Stimulated activated CD8-positive, alpha-beta memory T cell treated with anti-CD3 and anti-CD28 coated beads, Interleukin-7, amount 100 ng/mL, for 4 hours (primary cell): ENCODE measurements at places on chromosomes 12 and 14.

DNA sequence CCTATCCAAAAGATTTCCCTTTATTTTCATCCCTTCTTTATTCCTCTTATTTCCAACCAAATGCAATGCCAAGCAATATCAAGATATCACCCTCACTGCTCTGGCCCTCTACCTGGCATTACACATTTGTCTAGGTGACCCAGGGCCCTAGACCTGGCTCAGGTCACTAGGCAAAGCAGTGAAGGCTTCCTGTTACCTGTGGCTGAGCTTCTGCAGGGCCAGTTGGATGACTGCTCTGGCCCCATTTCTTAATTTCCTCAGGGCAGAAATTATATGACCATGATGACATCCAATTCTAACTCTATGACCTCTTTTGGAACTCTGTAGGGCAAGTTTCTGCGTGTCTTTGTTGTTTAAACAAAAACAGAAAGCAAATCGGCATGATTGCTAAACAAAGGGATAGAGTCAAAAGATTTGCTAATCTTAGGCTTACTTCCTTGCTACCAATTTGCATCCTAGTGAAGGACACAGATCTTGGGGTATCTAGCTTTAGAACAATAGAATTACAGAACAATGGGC, 7.4 kb upstream of the CCDC198 start:
- DNase-seq = no peak

DNA sequence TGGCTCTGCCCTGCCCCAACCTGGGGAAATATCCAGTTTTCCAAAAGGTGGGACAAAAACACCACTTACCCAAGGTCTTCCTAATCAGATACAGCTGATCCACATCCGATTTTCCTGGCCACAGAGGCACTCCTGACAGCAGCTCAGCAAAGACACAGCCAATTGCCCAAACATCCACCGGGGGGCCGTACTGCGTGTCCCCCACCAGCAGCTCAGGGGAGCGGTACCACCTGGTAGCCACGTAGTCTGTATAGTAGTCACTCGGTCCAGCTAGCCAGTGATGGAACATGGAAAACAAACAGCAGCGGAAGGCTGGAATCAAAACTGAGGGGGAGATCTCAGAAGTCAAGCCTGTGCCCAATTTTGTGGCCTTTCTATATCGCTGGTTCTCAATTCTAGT, 28.8 kb downstream of the DMAC2L start:
- DNase-seq = no peak

- no peak for DNase-seq
Measured at GRCh38 chr12:111160350-111161241, 208.3 kb downstream of the PHETA1 start.

GRCh38 chr12:43329375-43329774, 222.6 kb downstream of the ADAMTS20 start:
- DNase-seq = no peak
